SW 1271 (cell line): ENCODE measurements at places on chromosomes 7 and 10.

DNA sequence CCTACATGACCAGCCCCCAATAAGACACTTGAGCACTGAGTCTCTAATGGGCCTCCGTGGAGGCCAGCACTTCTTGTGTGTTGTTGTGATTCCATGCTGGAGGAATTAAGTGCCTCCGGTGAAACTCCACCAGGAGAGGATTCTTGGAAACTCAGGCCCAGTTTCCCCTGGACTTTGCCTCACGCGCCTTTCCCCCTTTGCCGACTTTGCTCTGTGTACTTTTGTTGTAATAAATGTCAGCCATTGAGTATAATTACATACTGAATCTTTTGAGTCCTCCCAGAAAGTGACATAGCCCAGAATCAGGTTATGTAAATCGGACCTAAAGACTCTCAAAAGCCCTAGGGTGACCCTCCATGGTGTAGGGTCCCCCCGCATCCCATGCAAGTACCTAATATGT lies 82.4 kb downstream of the DLG5 start:
- DNase-seq: no peak

DNA sequence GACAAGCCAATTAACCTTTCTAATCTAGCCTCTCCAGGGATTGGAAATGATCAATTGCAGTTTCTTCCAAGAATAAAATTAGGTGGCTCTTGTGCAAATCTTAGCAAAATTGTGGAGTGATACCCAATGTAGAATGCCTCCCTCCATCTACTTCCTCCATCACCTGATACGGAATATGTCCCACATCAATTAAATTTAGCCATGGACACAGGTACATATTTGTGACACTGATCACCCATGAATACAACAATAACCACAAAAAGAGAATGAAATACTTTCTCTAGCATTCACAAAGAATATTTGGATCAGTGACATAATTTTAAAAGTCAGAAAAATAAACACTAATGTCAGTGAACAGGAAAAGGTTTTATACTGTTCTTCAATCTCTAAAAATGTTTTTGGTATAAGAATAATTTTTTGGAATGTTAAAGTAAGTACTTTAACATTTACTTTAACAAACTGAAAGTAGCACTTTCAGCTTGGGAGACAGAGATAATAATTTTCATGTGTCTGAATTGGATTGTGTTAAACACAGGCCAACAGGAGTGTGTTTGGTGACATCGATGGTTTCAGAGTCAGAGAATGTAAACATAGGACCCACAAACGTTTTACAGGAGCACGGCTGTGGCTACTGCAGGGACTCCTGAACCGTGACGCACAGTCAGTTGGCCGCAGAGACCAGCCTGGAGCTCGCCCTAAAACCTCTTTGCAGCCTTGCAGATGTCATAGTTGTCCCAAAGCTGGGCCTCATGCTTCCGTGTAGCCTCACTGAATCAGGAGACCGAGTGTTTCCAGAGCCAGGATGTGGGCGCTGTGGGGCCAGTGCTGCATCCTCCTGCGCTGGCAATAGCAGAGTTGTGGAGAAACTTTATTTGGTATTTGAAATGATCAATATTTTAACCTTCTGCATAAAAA lies 7.2 kb downstream of the RBM20 start:
- DNase-seq: no peak

DNA sequence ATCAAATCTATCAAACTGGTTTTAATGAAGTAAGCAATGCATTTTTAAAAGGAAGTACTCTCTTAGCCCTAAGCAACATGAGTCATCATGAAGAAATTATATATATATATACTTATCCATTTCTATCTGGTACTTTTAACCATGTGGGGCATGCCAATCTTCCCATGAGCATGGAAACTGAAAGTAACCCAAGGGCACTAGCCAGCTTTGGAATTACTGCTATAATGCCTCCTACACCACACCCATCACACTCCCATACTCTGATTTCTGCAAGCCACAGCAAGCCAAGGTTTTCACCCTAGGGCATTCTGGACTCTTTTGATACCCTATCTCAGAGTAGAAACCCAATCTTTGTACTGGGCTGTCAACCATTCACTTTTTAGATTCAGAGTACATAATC lies 204.6 kb downstream of the IMMP2L start:
- no peak for DNase-seq

- no peak for DNase-seq
These were observed 37.5 kb downstream of the PDK4 start for GRCh38 chr7:95558864-95559263.

- DNase-seq: no peak
These were observed 76.1 kb downstream of the ADD3 start for GRCh38 chr10:110083884-110084283.

DNA sequence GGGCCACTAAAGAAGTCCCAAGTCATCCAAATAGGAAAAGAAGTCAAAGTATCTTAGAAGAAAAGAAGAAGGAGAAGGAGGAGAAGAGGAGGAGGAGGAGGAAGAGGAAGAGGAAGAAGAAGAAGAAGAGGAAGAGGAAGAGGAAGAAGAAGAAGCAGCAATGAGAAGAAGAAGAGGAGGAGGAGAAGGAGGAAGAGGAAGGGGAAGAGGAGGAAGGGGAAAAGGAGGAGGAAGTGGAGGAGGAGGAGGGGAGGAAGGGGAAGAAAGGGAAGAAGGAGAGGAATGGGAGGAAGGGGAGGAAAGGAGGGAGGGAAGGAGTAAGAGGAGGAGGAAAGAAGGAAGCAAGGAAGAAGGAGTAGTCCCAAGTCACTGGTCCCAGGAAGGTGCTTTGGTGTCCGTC lies 21.7 kb upstream of the RADIL start:
- DNase-seq: no peak

DNA sequence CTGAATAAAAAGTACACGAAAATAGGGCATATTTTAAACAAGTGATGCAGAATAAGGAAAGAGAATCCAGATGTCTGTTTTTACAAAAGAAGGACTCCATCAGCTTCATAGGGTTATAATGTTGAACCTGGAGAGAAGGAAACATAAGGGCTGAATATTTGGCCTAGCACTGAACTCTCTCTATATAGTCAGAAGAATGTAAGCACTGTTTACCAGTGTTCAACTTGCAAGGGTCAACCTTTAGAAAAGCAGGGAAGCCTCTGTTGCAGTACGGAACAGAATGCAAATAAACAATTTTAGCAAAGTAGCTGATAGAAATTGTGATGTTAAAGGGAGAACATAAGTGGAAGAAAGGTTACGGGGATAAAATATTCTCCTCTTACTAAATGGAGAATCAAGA lies 16.2 kb downstream of the CDK6 start:
- DNase-seq: no peak

GRCh38 chr10:19817231-19817933 lies 1.1 kb downstream of the PLXDC2 start:
- no peak for DNase-seq

GRCh38 chr7:98875501-98875900 lies 2.8 kb upstream of the TRRAP start:
- no peak for DNase-seq

GRCh38 chr10:82282782-82283456 lies 407.9 kb downstream of the NRG3 start:
- no peak for DNase-seq

DNA sequence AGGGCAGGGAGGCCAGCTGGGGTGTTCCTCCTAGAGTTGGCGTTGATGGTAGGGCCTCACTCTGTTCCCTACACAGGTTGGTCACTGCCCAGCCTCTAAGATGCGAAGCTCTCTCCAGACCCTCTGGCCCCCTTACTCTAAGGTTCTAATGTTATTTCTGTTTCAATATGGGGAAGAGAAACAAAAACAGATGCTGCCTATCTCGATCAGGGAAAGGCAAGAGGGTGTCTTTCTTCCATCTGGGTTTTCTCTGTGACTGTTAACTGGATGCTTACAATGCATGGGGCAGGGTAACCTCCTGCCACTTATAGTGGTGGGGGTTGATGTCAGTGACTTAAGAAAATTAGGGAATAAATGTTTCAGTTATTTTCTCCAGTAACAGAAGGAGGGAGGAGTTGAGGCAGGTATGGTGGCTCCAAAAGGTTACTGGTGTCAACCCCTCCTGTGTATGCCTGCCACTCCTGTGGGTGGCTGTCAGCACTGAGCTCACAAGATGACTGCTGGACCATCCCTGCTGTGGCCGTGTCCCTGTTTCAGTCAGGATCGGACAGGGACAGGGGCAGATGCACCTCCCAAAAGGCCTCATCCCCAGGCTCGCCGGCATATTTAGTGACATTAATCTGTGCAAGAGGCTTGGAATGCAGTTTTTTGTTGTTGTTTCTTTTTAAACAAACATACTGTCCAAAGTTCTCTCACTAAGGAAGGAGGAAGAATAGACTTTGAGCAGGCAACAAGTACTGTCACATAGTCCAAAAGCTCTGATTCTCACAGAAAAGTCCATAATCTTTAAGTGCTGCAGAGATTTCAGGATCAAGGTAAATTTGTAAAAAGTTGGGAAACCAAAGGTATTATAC lies 39.6 kb upstream of the SYPL1 start:
- no peak for DNase-seq

- peak; percentile 19 for DNase-seq
These were observed 106.8 kb downstream of the ANK3 start for GRCh38 chr10:60282771-60283353.

GRCh38 chr7:100476903-100477870 lies 1.8 kb downstream of the TSC22D4 start:
- DNase-seq: no peak

DNA sequence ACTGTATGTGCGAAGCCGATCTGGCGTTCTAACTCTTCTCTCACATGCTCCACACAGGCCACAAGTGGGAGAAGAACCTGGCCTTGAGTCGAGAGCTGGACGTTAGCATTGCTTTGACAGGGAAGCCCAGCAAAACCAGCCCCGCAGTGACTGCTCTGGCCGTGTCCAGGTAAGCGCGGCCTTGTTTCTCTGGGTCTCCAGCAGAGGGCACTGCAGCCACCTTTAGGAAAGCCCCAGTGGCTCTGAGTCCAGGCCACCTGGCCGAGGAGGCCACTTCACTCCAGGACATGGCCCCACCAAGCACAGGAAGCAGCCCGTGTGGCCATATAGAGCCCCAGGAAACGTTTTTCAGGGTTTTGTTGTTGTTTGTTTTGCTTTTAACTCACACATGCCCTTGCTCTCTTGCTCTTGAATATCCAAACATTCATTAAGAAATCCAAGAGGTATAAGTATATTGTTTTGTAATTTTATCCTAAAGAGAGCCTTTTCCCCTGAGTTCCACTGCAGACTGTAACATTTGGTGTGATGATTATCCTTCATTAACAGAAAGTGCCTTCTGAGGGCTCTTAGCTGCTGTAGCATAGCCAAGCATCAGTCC lies 41.8 kb upstream of the LRRC18 start:
- DNase-seq: peak; percentile 22

- no peak for DNase-seq
These were observed 10.0 kb downstream of the CYP3A5 start for GRCh38 chr7:99669782-99670181.
